Heart left ventricle (tissue), 16 donors: ENCODE measurements at places on chromosomes 3 and 15. TPM values are rescaled to one million over a fixed set of nuclear protein-coding genes. Genes with fewer than 3 reads are reported as not detected.

GRCh38 chr3:7543294-7543880 is 682.5 kb downstream of the GRM7 start:
- no peak for DNase-seq

- DNase-seq = peak; percentile 67
These were observed 1.5 kb downstream of the CORO2B start for GRCh38 chr15:68580026-68580882.

DNA sequence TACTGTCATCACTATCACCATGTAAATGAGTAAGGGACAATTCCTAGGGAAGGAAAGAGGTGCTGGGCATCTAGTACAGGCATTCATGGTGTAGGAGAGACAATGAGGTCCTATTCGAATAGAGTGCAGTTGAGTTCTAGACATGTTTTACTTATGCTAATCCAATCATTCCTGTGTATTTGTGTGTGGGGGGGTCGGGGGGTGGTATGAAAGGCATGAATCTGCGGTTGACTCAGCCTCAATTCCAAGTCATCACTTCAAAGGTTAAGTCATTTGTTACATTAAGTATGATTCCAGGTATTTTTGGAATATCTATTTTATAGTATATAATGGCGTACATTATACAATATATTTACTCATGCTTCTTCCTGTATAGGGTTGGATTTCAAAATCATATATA is 163.1 kb upstream of the GALNT15 start:
- DNase-seq = no peak

DNA sequence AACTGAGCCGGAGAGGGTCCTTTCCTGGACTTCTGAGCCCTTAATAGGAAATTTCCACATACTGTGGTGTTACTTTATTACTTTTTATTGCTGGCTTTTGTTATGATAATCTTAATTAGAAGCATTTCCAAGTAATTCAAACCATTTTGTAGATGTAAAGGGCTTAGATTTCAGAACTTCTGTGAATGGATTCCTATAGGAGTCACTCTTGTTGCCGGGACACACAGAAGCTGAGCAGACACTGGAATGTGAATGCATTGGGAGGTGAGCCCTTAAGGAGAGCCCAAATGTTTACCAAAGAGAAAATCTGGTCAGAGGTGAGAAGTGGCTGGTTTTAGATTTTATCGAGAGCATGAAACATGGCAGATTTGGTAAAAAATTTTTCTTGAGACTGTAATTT is 87.4 kb downstream of the FNDC3B start:
- no peak for DNase-seq

GRCh38 chr3:181344331-181344730 is 354.8 kb upstream of the DNAJC19 start:
- DNase-seq = no peak

DNA sequence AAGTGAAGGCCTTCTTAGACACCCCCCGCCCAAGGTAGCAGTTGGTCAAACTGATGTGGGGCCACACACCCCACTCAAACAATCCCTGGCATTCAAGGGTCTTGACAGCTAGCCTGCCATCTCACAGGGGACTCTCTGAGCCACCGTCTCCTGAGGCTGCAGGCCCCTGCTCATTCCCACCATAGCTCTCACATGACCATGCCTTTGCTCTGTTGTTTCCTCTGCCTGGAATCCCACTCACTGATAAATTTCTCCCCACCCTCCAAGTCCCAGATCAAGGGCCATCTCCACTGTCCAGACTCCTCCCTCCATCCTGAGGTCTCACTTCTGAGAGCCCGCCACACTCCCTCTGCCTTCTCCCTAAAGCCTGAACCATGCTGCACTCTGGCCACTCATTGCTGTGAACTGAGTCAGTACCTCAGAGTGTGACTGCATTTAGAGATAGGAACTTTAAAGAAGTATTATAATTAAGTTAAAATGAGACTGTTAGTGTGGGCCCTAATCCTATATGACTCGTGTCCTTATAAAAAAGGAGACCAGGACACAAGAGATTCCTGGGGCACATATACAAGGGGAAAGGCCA is 10.0 kb downstream of the WNT7A start:
- DNase-seq = no peak

NEO1 gene
- 6.6 TPM for polyA plus RNA-seq

GRCh38 chr15:23022156-23022555 is 17.2 kb downstream of the TUBGCP5 start:
- no peak for DNase-seq

- no peak for DNase-seq
These were observed 149.6 kb downstream of the AGBL1 start for GRCh38 chr15:86229306-86229705.

OXNAD1 gene
- polyA plus RNA-seq = 7.3 TPM

DNA sequence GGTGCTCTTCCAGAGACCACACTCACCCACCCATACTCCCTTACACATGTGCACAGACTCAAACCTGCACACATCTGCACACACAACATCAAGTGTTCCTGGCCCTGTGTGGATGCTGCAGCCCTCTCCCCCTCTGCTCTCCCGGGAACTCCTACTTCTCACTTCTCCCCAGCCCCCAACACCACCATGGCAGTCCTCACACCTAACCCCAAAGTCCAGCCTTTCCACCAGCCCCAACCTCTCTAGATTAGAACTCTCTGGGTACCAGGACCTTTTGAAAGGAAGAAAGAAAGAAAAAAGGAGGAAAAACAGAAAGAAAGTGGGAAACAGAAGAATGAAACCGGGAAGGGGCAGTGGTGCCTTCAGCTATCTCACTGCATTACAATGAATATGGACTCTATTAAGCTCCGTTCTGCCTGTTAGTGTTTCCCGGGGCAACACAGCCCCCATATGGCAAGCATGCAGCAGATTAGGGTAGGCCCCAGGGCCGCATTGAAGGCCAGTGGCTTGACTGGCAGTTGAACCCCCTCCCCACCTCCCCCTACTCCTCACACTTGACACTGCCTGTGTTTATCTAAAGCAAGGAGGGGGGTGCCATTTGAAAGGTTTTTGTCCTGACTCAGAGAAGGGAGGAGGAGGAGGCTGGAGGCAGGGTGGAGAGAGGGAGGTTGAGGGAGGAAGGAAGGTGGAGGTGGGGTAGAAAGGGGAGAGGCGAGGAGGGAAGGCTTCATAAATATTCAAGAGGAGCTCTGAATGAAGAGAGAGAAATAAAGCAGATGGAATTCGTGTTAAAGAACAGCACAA is 30.1 kb downstream of the BOC start:
- DNase-seq = no peak

DNA sequence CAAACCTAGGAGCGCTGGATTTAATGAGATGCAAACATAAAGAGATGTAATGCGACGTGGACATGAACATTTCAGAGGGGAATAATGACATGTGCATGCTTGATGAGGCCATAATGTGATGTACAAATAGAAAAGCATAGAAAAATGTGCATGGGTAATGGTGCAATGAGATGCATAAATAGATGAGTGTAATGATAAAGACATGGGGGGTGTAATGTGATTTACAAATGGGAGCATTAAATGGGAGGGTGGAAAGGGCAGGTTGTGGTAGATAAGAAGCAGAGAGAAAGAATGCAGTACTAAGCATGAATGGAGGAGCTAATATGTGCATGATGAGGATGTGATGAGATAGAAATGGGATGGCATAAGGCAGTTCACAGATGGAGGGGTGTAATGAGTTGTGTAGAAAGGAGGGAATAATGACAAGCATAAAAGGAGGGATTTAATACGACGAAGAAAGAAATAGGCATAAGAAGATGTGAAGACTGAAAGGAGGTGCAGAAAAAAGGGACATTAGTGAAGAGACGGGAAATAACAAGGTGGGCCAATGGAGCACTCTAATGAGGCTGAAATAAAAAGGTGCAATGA is 137.5 kb upstream of the CCNL1 start:
- no peak for DNase-seq

CLEC3B gene
- 205 TPM for polyA plus RNA-seq

- DNase-seq = no peak
These were observed 461.3 kb downstream of the MCTP2 start for GRCh38 chr15:94692710-94693109.

IL12A gene
- polyA plus RNA-seq = 0.57 TPM

- DNase-seq = no peak
These were observed 234.1 kb downstream of the THSD4 start for GRCh38 chr15:71349336-71349735.

GRCh38 chr3:154095832-154096421 is 25.3 kb upstream of the ARHGEF26 start:
- no peak for DNase-seq

DNA sequence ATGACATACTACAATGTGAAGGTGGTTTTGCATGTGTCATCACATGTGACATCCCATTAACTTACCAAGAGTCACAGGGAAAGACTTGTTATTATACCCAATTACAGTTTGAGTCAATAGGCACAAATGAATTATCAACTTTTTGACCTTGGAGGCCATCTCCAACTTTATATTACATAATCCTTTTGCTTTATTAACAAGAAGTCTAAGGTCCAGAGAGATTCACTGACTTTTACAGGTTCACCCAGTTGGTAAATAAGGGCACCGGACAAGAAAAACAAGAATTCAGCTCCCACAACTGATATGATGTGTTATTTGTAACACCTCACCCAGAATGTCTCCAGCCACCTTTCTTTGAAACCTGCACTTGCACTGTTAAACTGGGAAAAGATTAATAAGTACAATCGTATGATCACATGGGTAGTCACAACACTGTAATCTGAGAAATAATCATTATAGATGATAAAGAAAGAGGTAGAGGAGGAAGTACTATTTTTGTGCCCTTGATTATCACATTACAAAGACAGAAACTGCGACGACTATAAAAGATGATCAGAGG is 928.9 kb downstream of the FHIT start:
- no peak for DNase-seq

DNA sequence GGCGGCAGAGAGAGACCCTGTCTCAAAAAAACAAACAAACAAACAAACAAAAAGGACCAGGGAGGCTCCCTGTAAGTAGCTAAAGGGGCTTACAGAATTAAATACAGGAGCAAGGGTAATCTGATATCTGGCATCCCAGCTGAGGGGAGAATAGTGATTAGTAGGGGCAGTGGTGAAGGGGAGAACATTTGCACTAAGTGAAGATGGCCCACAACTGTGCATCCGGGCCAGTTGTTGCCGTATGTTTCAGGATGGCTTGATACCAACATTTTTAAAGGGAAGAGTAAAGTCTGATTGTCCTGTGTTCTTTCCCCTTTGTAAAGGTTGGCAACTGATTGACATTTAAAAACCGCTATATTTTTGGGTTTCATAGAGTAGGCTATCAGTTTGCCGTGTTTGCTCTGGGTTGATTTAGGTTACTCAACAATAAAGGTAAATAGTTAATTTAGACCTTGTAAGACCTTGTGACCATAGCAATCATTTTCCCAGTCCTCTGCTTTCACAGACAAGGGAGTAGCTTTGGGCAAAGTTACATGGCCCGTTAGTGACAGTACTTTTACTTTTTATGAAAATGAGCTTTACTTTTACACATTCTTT is 167.8 kb downstream of the PTPRG start:
- DNase-seq = no peak

- no peak for DNase-seq
These were observed 29.6 kb downstream of the CPOX start for GRCh38 chr3:98563661-98564281.
